Sciatic nerve (tissue), 2 donors: ENCODE measurements at places on chromosomes 1 and 21.

DNA sequence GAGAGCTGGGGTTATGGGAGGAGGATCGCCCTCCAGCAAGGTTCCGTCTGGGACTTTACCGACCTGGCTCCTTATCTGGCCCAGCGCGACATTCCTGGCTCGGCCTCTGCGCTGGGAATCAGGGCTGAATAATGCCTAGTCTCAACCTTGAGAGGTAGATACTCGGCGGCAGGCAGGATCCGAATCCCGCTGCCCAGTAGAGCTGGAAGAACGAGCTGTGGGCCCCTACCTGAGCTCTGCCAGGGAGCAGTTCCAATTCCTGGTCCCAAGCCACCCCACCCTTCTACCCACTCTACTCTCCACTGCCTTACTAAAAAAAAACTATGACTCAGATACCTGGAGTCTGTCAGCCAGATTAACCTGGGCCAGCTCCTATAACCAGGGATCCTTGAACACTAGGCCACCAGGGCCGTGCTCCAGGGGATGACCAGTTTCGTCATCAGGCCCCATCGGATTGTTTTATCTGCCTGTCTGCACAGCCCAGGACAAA is 53.6 kb downstream of the RHBG start:
- DNase-seq = no peak

- no peak for DNase-seq
Observed at GRCh38 chr1:172298141-172298540, 122.3 kb upstream of the C1orf105 start.

DNA sequence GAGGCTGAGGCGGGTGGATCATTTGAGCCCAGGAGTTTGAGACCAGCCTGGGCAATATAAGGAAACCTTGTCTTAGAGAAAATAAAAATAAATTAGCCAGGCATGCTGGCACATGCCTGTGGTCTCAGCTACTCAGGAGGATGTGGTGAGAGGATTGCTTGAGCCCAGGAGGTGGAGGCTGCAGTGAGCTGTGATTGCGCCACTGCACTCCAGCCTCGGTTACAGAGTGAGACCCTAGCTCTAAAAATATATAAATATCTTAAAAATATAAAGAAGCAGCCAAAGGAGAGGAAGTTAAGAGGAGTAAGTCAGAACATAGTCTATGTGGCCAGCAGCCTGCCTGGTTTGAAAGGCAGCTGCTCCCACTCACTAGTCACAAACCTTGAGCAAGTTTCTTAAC is 4.5 kb upstream of the IL10RB start:
- DNase-seq = no peak

DNA sequence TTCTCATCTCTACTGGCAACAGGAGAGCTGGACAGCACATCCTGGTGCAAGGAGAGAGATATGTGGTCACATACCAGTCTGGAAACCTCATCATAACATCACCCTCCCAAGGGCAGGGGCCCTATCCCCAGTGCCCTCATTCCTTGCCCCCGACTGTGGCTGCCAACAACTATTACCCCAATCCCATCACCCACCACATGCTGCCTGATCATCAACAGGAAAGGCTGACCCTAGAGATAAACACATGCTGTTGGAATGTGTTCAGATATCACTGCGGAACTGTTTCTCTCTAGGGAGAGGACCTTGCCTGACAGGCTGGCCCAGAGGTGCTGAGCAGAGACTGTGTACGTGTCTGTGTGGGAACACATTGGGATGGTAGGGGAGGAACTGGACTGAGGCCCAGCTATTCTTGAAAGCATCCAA is 4.5 kb upstream of the INKA2 start:
- DNase-seq = no peak

- no peak for DNase-seq
Observed at GRCh38 chr1:109161858-109162606, 48.1 kb downstream of the ELAPOR1 start.

- DNase-seq = no peak
Observed at GRCh38 chr1:58251430-58252073, 295.0 kb downstream of the OMA1 start.

DNA sequence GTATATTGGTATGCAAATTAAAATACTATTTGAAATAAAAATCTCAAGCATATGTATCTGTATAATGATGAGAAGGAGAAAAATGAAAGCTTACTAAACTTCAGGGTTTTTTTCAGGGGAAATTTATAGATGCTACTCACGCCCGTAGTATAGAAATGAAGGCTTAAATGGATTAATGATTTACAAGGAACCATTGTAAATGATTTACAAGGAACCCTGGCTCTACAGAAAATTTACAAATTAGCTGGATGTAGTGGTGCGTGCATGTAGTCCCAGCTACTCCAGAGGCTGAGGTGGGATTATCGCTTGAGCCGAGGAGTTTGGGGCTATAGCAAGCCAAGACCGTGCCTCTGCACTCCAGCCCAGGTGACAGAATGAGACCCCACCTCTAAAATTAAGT is 150.5 kb downstream of the PCBP3 start:
- no peak for DNase-seq
